ENCODE measurements at places on chromosomes 5 and 9. TPM values are rescaled to one million over a fixed set of nuclear protein-coding genes. Genes with fewer than 3 reads are reported as not detected.

ZBTB34 gene
- total RNA-seq = 7.9 TPM

- DNase-seq = no peak
- H3K27me3 ChIP-seq = no peaks in the 10 kb centered on the region
- H3K27ac ChIP-seq = no peak overlapping the region
- H3K4me3 ChIP-seq = no peak overlapping the region
- no peaks in the 10 kb centered on the region for H3K4me1 ChIP-seq
Observed at GRCh38 chr9:76895186-76895585, 10.7 kb downstream of the PRUNE2 start.

GPR151 gene
- under 0.01 TPM for total RNA-seq

- H3K36me3 ChIP-seq = no peaks in the 10 kb centered on the region
- DNase-seq = no peak
- H3K27ac ChIP-seq = no peak overlapping the region
- no peaks in the 10 kb centered on the region for H3K27me3 ChIP-seq
- peaks cover 36% of the 10 kb centered on the region for H3K4me1 ChIP-seq
Observed at GRCh38 chr9:109419531-109419930, 78.6 kb downstream of the PTPN3 start.

- peak overlapping the region; percentile 74 for H3K27ac ChIP-seq
- peaks cover 26% of the 10 kb centered on the region for H3K4me1 ChIP-seq
- no peaks in the 10 kb centered on the region for H3K36me3 ChIP-seq
- no peak for DNase-seq
- no peak overlapping the region for H3K4me3 ChIP-seq
Observed at GRCh38 chr5:95369782-95370181, 21.4 kb upstream of the FAM81B start.

- no peaks in the 10 kb centered on the region for H3K36me3 ChIP-seq
- H3K27me3 ChIP-seq = no peaks in the 10 kb centered on the region
- peaks cover 52% of the 10 kb centered on the region for H3K4me1 ChIP-seq
Observed at GRCh38 chr5:35852084-35852734, 4.5 kb upstream of the IL7R start.

DNA sequence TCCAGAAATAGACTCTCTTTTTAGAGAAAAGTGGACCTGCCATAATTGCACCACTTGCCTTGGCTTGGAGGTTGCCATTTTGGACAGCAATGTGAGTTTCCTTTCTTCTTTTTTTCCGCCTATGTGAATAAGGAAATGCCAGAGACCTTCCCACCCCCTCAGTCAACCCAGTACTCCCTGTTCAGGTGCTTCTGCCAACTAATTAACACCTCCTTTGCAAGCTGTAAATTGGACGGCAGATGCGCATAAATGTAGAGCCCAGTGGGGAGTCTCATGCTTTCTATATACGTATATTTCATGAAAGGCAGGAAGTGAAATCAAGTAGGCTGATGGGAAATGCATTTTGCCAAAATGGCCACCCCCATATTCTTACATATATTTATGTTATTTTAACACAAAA, 269.8 kb upstream of the RFX3 start:
- H3K36me3 ChIP-seq = no peaks in the 10 kb centered on the region
- H3K4me3 ChIP-seq = no peak overlapping the region
- no peak for DNase-seq
- no peak overlapping the region for H3K27ac ChIP-seq
- H3K27me3 ChIP-seq = no peaks in the 10 kb centered on the region

GRCh38 chr5:168592014-168592368, 12.8 kb upstream of the PANK3 start:
- no peaks in the 10 kb centered on the region for H3K36me3 ChIP-seq
- no peak for DNase-seq
- no peak overlapping the region for H3K4me3 ChIP-seq
- H3K27ac ChIP-seq = no peak overlapping the region
